ENCODE measurements at places on chromosomes 12 and 14.

DNA sequence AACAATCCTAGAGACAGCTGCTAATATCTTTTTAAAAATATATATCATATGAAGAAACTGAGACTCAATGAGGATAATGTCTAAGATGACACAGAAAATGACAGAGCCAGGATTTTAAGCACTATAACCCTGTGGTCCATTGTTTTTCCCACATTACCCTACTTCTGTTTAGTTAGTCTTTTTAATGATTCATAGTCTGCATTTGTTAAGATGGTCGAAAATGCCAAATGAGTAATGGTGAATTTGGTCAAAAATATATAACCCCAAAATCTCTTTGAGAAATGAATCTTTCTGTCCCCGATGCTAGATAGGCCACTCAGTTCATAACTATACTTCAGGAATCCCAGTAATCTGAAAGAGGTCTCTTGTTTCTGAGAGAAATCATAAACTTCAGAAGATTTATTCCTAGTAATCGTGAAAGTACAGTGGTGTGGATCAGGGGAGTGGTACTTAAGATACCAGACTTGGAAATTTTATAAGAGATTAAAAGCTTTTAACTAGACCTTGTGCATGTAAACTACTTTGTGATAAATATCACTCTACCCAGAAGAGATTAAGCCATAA, 10.8 kb downstream of the RTRAF start:
- DNase-seq = no peak

DNA sequence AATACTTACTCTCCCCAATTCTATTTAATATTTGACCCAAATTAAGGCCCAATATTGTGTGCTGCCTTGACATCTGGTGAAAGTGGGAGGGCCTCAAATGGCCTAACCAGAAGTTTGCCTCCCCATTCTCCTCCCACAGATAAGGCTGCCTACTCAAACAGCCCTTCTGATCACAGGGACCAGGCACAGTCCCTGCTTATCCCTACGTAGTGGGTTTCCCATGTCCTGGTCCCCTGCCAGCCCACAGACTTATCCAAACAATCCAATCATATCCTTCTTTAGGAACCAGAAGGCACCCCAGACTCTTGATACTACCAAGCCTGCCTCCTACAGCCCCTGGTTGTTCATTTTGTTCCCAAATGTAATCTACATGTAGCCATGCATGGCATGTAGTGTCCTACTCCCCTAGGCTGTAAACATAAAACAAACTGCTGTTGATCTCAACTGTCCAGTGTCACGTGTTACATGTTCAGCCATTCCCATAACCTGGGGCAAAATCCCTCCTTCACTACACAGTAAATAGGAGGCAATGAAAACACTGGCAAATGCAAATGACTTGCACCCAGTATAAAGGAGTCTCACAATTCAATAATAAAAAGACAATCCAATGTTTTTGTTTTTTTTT, 49.3 kb downstream of the EEA1 start:
- no peak for DNase-seq

DNA sequence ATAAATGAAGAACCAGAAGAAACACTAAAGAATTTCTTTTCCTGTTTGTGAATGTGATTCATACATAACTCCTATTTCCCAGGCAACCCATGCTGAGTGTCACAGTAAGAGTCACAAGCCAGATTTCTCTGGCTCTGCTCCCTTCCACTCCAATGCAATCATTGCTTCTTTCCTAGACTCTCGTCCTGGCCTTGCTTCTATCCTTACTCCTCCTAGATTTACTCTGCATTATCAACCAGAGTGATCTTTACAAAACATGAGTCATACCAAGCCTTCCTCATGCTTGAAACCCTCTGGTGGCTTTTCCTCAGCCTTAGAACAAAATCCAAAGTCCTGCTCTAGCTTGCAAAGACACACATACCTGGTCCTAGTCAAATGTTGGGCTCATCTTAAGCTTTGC, 13.3 kb downstream of the IL22 start:
- DNase-seq = no peak

GRCh38 chr12:122503147-122503751, 2.5 kb upstream of the ZCCHC8 start:
- no peak for DNase-seq

- DNase-seq = no peak
Measured at GRCh38 chr12:53071591-53072551, 7.3 kb downstream of the SPRYD3 start.

DNA sequence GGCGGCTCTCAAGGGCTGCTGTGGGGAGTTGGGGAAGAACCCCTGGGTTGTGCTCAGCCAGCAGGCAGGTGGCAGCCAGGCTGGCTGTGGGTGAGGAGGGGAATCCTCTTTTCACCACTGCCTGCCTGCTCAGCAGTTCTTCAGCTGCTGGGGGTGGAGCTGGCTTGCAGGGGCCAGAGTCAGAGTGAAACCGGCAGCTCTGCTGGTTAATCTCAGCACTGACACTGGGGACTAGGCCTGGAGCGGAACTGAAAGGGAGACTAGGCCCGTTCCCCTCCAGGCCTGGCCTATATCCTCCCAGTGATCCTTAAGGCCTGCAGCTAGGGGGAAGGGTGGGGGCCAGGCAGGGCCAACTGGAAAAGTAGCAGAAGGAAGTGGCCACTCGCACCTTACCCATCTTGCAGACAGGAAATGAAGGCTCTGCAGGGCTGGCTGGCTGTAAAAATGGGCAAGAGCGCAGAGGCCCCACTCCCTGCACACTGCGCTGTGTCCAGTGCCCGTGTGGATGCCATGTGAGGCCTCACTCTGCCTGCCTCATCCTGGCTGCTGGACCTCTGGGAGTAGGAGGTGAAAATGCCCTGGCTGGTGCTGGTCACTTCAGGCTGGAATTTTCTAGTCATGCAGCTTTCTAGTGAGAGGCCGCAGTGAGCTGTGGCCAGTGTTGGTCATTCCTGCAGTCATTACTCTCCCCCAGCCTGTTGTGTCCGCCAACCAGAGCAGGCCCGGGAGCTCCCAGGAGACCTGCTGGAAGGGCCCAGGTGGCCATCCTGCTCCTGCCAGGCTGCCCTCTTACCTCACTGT, 39.4 kb downstream of the SH2B3 start:
- no peak for DNase-seq

DNA sequence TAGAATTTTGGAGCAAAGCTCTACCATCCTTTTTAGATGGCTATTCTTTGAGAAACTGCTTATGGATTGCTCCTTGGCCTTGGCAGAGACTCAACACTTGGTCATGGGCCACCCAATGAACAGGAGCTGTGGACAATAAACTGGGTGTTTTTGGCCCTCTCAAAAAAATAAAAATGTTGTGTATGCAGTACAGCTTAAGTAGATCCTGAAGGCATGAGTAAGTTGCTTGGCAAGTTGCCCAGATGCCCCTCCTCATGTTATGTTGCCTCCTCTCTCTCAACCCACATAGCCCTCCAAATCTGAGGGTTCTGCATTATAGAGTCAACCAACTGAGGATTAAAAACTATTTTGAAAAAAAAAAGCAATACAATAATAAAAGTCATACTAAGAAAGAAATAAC, 124.9 kb downstream of the ATP23 start:
- no peak for DNase-seq

- no peak for DNase-seq
Measured at GRCh38 chr12:96465896-96466295, 23.5 kb upstream of the CFAP54 start.

GRCh38 chr12:132545164-132545953, 55.4 kb downstream of the FBRSL1 start:
- DNase-seq = no peak

GRCh38 chr12:103178366-103179080, 221.0 kb downstream of the ASCL1 start:
- DNase-seq = no peak

DNA sequence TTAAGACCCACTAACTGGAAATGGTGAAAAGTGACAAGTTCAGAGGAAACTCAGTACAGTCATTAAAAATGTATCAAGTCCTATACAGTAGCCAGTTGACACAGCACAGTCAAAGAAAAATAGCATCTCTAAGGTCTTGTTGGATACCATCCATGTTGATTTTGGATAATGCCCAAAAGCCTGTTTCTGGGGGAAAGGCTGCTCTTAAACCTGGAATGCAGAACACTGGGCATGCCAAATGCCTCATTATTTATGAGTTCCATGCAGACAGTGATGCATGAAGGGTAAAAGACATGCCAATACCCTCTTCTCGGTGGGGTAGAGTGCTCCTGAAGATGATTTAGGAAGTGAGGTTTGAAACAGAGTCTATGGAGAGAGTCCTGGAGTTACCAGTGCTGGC, 29.6 kb downstream of the KCNK13 start:
- peak; percentile 17 for DNase-seq

GRCh38 chr12:123449249-123449733, 8.6 kb upstream of the SNRNP35 start:
- DNase-seq = no peak

DNA sequence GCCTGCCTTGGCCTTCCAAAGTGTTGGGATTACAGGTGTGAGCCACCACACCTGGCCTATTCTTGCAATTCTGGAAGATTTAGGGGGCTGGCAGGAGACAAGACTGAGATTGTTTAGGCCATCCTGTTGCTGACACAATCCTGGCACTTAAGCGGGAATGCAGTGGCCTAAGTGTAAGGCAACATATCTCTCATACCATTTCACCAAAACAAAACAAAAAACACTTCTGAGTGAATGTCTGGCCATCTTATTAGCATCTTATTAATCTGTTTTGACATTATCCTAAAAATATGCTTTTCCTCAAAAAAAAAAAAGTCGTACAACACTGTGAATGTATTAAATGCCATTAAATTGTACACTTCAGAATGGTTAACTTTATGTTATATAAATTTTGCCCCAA, 67.6 kb downstream of the DENND5B start:
- DNase-seq = no peak

DNA sequence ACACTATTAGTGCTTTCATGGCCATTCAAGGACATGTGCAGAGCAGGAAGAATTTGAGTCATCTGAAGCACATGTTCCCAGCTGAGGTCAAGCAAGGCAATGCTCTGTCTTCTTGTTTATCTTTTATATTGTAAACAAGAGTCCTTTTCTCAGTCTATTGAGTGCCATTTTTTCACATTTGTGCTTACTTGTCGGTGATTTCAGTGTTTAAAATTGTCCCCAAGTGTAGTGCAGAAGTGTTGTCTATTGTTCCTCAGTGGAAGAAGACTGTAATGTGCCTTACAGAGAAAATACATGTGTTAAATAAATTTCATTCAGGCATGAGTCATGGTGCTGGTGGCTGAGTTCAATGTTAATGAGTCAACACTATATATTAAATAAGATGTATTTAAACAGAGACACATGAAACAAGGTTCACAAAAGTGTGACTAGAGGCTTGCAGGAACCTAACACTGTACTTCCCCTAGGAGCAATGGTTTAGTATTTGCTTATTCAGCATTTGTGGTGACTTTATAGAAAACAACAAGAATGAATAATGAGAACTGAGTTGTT, 391.1 kb downstream of the LRIG3 start:
- DNase-seq = peak; percentile 46

- DNase-seq = no peak
Measured at GRCh38 chr12:113208041-113208934, 13.0 kb upstream of the TPCN1 start.

DNA sequence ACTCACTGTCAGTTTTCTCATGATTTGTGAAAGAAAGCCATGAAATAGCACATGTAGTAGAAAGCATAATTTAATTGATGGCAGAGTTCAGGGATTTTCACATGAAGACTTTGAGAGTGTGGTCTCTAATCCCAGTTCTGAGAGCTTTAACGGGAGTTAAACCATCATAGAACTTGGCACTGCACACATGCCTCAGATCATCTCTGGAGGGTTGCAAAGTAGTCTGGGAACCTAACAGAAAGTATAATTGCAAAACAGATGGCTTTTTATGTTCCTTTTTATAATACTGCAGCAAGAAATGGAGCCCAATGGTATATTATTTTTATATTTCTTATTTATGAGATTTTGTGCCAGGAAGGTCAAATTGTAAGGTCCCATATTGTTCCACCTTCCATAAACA, 77.9 kb downstream of the BHLHE41 start:
- DNase-seq = no peak

DNA sequence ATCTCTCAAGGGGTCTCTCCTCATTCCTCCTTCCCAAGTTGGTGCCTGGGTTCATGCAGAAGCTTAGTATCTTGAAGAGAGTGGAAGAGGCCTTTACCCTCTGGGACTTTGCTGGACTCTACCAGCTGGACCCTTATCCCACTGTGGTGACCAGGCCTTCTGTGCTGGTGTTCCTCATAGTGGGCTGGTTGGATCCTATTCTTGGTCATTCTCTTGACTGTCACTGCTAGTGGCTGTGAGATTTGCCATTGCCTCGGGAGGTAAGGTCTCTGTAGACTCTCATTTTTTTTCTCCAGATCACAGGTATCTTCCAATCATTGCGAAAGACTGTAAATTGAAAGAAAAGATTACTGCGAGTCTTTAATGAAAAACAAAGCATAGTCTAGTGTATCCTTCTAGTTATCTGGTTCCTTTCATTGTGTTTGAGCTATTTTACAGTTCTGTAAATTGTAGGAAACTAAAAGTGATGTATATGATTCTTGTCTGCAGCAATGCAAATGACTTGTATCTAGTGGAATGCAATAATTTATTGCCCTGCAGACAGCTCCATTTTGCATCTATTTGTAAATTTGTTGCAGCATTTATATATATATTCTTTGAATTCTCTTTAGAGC, 217.9 kb downstream of the AEBP2 start:
- no peak for DNase-seq

DNA sequence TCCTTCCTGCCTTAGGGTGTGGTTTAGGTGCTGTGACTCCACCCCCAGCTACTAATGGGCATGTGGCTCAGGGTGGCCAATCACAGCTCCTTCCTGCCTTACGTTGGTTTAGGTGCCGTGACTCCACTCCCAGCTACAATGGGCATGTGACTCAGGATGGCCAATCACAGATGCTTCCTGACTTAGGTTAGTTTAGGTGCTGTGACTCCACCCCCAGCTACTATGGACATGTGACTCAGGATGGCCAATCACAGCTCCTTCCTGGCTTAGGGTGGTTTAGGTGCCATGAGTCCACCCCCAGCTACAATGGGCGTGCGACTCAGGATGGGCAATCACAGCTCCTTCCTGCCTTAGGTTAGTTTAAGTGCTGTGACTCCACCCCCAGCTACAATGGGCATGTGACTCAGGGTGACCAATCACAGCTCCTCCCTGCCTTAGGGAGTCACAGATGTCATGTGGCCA, 163.9 kb downstream of the TBX5 start:
- no peak for DNase-seq

DNA sequence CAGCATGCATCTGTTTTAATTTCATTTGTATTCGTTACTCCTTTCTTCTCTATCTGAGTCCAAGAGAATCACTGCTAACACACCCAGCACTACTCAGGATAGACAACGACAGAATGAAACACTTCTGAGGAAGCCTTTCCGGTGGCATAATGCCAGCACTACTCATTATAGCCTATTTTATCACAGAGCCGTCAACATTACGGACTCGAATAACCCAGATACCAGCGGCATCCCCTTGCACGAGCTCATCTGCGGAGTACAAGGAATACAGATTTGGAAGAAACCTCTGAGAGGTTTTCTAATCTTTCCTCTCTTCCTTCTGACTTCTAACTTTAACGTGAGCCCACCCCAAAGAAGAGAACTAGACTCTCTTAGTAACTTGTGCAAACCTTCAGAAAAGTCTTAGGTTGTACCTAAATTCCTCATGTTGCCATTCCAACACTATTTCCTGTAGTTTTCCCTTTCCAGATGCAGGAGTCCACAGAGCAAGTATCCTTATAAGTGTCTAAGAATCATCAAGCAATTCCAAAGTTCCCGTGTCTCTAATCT, 248.1 kb downstream of the APAF1 start:
- DNase-seq = no peak

GRCh38 chr14:55771242-55771981, 191.4 kb downstream of the KTN1 start:
- no peak for DNase-seq

Data from NCI-H2029 treated with DMSO at 0.1 percent for 48 hours (cell line).